Aorta (tissue), 5 donors: ENCODE measurements at places on chromosomes 12 and 14. TPM values are rescaled to one million over a fixed set of nuclear protein-coding genes. Genes with fewer than 3 reads are reported as not detected.

The CRY1 gene
- total RNA-seq = 40.6 TPM

The SELPLG gene
- 13.0 TPM for total RNA-seq

The LRCOL1 gene
- total RNA-seq = 1.2 TPM

The FOS gene
- 2,160 TPM for total RNA-seq

The ARID2 gene
- total RNA-seq = 50.3 TPM

The PZP gene
- 0.29 TPM for total RNA-seq
